ENCODE measurements at places on chromosomes 5 and 9.

DNA sequence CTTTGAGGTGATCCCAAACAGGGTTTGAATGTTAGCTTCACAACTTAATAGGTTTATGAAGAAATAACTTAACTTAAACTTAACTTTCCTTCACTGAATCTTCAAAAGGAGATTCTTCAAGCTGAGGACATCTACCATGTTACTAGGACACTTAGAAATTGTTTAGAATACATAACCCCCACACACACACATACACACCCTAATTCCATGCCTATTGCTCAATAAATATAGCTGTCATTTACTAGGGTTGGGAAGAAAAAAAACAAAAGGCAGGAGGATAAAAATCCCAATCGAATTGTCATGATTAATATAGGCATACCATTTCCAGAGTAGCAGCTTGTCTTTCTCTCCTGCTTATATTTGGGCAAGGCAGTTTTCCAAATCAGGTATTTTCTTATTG, 68.3 kb downstream of the ALDH1A1 start:
- no peak for DNase-seq

DNA sequence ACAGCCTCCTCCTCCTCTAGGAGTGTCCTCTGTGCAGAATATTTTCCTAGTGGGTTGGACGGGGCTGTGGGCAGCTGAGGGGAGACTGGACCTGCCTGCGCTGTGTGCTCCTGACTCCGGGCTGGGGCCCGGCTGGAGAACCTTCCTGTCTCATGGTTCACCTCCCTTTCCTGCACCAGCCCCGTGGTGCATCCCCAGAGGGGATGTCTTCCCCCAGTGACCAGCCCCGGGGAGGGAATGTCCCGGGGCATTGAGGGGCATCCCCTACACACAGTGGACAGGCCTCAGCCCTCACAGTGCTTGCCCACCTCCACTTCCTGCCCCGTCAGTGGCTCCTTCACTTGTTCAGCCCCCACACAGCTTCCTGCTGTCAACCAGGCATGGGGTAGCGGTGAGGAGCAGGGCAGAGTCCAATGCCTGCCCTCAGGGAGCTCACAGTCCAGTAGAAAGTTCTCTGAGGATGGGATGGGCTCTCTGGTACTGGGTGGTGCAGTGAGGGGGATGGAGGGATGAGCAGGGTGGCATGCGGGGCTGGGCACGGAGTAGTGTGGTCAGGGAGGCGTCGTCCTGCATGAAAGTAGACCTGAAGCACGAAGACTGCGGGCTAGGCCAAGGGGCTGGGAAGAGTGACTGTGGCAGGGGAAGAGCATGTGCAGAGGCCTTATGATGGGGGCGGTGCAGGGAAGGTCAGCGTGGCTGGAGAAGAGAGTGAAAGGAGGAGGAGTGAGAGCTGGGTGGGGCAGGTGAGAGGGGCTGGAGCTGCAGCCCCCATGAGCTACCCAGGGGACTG, 52.1 kb upstream of the PITX1 start:
- no peak for DNase-seq

GRCh38 chr9:86908261-86908660, 39.0 kb downstream of the GAS1 start:
- DNase-seq: no peak

- DNase-seq: no peak
These were observed 791 bp downstream of the SLC2A8 start for GRCh38 chr9:127397646-127398274.

- DNase-seq: no peak
These were observed 281.1 kb upstream of the MAP3K1 start for GRCh38 chr5:56534102-56534829.

- no peak for DNase-seq
These were observed 31.8 kb downstream of the TSTD2 start for GRCh38 chr9:97601228-97601898.

- no peak for DNase-seq
These were observed 89.0 kb upstream of the MAP1B start for GRCh38 chr5:72018143-72018803.

DNA sequence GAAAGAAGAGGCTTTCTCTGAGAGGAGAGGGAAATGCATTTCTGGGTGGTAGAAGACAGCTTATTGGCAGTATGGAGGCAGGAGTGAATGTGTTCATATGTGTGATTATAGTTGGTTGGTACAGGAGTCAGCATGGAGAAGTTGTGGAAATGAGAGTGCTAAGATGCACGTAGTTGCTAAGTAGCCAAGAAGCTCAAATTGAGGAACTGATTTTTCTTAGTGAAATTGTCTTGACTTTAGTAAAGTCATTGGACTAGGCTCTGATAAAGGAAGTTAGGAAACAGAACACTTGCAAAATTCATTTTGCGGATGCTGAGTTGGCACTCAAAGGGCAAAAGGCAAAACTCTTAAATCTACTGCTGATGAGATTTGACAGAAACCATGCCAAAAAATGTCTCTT, 158.9 kb upstream of the VCAN start:
- no peak for DNase-seq

DNA sequence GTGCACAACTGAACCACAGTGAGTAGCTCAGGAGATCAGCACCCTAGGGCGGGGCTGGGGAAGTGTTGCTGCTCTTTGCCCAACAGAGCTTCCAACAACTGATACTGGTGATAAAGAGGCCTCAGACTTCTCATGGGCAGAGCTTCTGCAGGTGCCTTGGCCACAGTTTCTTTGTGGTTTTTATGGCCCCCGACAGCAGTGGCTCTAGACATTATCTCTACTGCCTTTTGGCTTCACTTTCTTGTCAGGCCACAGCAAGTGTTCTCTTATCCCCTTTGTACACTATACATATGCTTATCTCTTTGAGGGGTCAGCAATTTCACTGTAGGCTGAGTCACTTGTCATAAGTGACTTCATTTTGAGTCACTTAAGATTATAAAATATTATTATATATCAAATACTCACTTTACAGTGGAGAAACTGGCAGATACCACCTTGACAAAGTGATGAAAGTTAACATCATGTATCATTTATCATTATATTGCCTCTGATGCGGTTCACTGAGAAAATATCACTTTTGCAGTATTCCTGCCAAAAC, 90.9 kb upstream of the COX7C start:
- no peak for DNase-seq

GRCh38 chr9:15785584-15785983, 232.7 kb downstream of the CCDC171 start:
- DNase-seq: no peak

- DNase-seq: no peak
These were observed 10.0 kb upstream of the CACFD1 start for GRCh38 chr9:133449760-133450159.

DNA sequence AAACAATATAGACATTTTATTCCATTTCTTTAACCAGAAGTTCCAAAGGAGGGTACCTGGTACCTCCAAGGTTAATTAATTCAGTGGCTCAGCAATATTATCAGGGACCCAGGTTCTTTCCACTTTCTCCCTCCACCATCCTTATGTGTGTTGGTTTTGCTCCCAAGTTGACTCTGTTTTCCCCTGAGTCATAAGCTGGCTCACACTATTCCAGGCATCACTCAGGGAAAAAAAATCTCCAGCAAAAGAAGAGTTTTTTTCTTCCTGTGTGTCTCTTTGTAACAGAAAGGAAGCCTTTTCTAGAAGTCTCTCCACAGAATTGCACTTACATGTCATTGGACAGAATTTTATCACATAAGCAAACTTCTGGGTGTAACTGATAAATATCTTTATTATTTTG, 31.2 kb upstream of the GALNT10 start:
- DNase-seq: no peak

GRCh38 chr5:134149571-134150303, 27.0 kb downstream of the SKP1 start:
- no peak for DNase-seq

- DNase-seq: no peak
These were observed 55.4 kb downstream of the SEMA4D start for GRCh38 chr9:89442501-89442978.

- DNase-seq: no peak
These were observed 148.5 kb downstream of the BNC2 start for GRCh38 chr9:16721972-16722371.

GRCh38 chr5:11052871-11053270, 291.8 kb upstream of the DAP start:
- no peak for DNase-seq

DNA sequence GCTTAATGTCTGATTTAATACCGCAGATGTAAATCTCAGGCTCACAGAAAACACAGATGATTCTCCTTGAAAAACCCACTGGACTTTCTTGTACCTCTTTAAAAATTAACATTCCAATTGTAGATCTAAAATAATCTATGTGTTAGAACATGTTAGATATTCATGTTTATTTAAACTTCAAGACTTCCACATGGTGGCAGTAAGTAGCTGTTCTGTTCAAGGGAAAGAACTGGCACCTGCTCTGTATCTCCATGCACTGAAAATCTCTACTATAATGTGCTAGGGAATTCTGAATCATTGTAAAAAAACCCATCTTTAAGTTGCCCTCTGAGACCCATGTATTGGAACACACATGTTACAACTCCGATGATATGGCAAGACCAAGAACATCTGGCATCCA, 366.9 kb downstream of the DMRTA1 start:
- DNase-seq: no peak

DNA sequence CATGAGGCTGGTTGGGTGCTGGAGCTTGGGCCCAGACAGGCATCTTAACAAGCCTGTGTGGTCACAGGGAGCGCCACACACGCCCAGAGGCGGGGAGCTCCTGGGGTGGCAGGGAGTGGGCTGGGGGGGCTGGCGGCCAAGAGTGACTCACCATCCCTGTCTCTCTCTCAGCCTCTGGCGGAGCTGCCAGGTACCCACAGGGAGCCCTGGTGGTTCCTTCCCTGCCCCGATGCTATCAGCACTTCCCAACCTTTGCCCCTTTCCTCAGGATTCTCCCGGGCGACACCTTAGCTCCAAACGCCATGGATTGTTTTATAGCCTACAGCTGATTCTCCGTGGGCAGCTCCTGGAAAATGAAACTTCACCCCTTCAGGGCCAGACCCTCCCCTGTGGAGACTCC, 5.5 kb downstream of the SLC9A3 start:
- DNase-seq: no peak

- no peak for DNase-seq
These were observed 22.3 kb upstream of the EGFL7 start for GRCh38 chr9:136640171-136641111.

DNA sequence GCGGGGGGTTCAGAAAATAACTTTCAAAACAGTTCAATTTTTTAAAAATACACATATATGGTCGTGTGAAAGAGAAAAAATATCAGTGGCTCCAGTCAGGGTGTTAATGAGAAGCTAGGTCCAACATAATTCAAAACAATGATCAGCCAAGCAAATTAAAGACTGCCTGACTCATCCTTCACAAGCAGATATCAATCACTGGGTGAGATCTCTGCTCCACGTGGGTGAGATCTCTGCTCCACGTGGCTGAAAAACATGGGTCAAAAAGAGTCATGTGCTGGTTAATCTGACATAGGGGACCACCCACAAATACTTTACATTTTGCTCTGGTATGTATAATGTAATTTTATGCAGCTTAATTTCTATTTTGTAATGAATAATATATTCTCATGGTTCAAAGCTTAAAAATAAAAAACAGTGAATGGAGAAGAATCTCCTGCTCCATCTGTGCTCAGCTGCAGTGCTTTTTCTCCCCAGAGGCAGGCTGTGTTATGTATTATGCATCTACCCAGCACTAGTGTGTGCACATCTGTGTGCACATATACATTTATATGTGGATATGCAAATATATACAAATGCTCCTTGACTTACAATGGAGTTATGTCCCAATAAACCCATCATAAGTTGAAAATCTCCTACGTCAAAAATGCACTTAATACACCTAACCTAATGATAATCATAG, 93.1 kb upstream of the S1PR3 start:
- no peak for DNase-seq

DNA sequence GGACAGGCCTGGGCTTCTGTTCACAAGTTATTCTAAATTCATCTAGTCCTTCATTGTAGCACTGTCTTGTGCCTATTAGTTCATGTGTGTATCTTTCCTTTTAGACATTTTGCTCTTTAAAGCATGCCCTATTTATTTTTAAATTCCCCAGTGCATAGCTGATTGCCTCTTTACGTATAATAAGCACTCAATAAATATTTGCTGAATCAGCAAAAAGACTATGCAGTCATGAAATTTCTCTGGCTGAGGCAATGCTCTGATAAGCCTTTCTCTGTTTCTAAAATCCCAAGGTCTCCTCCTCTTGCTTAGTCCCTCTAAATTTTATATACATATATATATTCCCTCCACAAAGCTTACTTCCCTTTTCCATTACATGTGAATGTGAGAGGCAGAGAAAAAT, 315.9 kb upstream of the PCSK5 start:
- no peak for DNase-seq

- no peak for DNase-seq
These were observed 587 bp downstream of the UBE2R2 start for GRCh38 chr9:33817327-33818166.

- DNase-seq: no peak
These were observed 12.8 kb downstream of the OLFM1 start for GRCh38 chr9:135100241-135100681.

GRCh38 chr5:878125-878524, 14.5 kb downstream of the BRD9 start:
- DNase-seq: no peak

GRCh38 chr5:435156-435790, 7.7 kb upstream of the EXOC3 start:
- DNase-seq: no peak

- no peak for DNase-seq
These were observed 21.2 kb upstream of the MLANA start for GRCh38 chr9:5869315-5870019.

DNA sequence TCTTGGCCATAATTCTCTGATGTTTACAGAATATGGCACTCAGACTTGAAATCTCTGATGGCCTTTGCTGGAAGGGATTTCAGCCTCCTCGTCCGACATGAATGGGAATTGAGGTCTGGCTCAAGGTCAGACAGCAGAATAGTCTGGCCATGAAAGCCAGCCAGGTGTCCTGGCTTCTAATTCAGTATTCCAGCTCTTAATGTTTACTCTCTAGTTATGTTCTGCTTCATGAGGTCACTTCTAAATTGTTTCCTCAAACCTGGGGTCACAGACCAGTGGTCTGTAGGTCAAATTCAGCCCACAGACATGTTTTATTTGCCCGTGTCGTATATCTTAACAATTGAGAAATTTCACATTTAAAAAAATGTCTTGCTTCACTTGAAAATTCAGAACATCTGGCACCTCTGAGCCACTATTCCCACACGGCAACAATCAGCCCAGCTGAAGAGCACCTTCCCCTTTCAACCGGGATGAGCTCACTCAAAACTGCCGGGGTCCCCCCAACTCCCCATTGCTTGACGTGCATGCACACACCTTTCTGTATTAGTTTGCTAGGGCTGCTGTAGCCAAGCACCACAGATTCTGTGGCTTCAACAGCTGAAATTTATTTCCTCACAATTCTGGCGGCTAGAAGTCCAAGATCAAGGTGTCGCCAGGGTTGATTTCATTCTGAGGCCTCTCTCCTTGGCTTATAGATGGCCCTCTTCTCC, 243.5 kb downstream of the ENC1 start:
- no peak for DNase-seq

DNA sequence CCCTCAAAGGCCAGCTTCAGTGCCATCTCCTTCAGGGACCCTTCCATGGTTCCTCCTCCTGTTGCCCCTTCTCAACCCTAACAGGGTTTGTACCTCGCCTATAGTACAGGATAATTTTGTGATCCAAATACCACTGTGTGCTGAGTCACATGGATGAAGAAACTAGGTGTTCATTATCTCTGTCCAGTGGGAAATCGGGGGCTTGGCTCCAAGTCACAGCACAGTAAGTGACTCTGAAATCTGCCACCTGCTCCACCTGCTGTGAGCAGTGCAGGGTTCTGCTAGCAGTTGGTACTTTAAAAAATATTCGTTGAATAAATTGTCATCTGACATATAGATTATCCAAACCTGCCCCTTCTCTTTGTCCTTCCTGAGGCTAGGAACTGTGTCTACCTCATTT, 123.2 kb upstream of the OTULINL start:
- no peak for DNase-seq
